HFFc6 (cell line): ENCODE measurements at places on chromosomes 3 and 15. TPM values are rescaled to one million over a fixed set of nuclear protein-coding genes. Genes with fewer than 3 reads are reported as not detected.

GRCh38 chr3:39960515-39961191 lies 151.2 kb downstream of the MYRIP start:
- H3K27ac ChIP-seq = no peak overlapping the region
- no peak overlapping the region for H3K4me3 ChIP-seq
- no peak for DNase-seq
- H3K36me3 ChIP-seq = no peaks in the 10 kb centered on the region
- H3K27me3 ChIP-seq = peaks cover 3% of the 10 kb centered on the region; the same call in 1 of the 2 replicates

DNA sequence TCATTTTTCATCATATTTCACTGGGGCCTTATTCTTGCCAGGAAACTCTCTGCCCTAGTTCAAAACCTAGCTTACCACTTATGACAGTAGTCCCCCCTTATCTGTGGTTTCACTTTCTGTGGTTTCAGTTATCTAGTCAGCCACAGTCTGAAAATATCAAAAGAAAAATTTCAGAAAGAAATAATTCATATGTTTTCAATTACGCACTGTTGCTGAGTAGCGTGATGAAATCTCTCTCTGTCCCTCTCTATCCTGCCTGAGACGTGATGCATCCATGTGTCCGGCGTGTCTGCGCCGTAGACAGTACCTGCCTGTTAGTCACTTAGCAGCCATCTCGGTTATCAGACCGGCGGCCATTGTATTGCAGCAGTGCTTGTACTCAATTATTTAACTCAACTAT lies 369.9 kb upstream of the MCTP2 start:
- H3K27me3 ChIP-seq = no peaks in the 10 kb centered on the region; the same call in 1 of the 2 replicates
- no peak overlapping the region for H3K27ac ChIP-seq
- DNase-seq = no peak

DNA sequence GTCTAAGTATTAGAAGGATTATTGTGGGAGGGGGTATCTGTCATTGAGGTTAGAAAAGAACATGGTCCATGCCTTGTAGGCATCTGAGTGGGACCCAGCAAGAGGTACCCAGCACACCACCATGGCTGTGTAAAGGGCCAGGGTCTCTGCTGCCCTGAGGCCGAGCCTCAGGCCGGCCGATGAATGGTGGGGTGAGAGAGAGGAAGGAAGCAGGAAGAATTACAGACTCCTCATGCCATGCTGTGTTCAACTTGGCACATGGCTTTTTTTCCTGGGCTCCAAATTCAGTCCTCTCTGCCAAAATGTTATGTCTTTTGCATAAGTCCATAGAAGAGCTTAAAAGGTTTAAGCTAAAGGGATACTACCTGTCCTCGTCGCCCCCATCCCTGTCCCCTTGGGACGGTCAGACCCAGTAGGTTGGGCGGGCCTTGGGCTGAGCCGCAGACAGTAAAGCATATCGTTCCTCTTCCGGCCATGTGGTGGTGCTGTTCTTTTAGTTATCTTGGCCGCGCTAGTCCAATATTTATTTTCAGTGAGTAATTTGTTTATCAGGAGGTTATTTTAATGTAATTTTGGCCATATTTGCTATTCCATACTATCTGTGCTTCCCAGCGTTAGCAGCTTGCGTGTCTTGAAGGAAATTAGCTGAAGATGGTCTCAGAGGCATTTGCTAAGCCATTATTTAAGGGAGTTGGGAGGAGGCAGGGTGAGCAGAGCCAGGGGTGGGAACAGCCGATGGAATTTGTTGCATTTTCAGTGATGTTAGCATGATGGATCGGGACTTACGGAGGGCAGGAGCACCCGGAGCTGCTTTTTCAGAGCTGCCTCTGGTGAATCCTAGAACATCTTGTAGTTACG lies 152.4 kb downstream of the AGBL1 start:
- no peak for DNase-seq
- H3K27me3 ChIP-seq = no peaks in the 10 kb centered on the region; the same call in 1 of the 2 replicates
- no peaks in the 10 kb centered on the region for H3K36me3 ChIP-seq
- H3K4me3 ChIP-seq = no peak overlapping the region

DNA sequence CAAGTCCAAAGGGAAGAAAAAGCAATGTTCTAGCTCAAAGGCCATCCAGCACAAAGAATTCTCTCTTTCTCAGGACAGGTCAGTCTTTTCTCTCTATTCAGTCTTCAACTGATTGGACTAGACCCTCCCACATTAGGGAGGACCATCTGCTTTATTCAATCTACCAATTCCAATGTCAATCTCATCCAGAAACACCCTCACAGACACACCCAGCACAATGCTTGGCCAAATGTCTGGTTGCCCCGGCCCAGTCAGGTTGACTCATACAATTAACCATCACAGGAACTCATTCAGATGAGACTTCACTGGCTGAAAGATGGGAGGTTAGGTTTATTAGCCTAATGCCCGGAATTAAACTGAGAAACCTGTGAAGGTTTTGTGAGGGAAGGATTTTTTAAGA lies 32.4 kb downstream of the ACAN start:
- no peak overlapping the region for H3K4me3 ChIP-seq
- peaks cover 22% of the 10 kb centered on the region for H3K27me3 ChIP-seq
- H3K27ac ChIP-seq = no peak overlapping the region
- no peaks in the 10 kb centered on the region for H3K36me3 ChIP-seq
- peaks cover 27% of the 10 kb centered on the region for H3K4me1 ChIP-seq

DNA sequence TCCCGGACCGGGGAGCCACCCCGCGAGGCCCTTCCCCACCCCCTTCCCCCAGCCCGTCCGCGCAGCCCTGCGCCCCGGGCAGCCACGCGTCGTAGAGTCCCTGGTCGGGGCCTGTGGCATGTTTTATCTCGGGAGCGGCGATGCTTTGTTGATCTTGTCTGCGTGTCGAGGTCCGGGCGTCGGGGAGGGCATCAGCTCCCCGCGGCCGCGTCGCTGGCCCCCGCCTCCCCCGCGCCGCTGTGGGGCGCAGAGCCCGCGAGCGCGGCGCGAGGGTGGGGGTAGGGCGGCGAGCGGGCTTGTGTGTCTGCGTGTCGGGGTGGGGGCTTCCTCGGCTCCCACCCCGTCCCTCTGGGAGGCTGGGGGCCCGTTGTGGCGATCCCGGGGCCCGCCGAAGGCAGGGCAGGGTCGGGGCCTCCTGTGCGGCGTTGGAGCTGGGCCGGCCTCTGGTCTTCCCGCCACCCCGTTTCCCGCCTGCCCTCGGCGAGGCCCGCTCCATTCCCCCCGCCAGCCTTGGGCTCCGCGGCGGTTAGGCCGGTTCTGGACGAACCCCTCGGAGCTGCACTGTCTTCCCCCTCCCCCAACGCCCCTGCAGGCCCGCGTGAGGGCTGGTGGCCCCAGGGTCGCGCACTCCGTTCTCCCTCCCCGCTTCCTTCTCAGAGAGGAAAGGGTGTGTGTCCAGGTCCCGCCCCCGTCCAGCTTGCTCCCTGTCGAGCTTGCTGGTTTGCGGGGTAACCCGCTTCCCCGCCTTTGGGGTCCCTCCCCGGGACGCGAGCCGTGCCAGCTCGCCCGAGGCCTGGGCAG lies 695 bp downstream of the GMPS start:
- peak; percentile 35 for DNase-seq
- H3K4me1 ChIP-seq = peaks cover 29% of the 10 kb centered on the region
- no peaks in the 10 kb centered on the region; the same call in 1 of the 2 replicates for H3K27me3 ChIP-seq
- H3K36me3 ChIP-seq = 0 out of 2 replicates have a peak, but pooled peaks cover 3% of the 10 kb centered on the region
- H3K27ac ChIP-seq = peak overlapping the region; percentile 89
- H3K4me3 ChIP-seq = peak overlapping the region; percentile 97

- H3K27ac ChIP-seq = peak within 1 kb of the TSS; percentile 56
- no peaks in the 10 kb centered on the region; the same call in 1 of the 2 replicates for H3K27me3 ChIP-seq
- H3K4me3 ChIP-seq = peak within 1 kb of the TSS; percentile 86
- no peak for DNase-seq
- 0 out of 2 replicates have a peak, but pooled peaks cover 5% of the 10 kb centered on the region for H3K36me3 ChIP-seq
- peaks cover 51% of the 10 kb centered on the region for H3K4me1 ChIP-seq
Observed at GRCh38 chr3:195907934-195908693, at the start of gene TNK2. TNK2 (minus strand) TSS chr3:195908551; CDS start chr3:195888588, 19,963 bp downstream.

- no peak overlapping the region for H3K4me3 ChIP-seq
- DNase-seq = no peak
- no peaks in the 10 kb centered on the region; the same call in 1 of the 2 replicates for H3K27me3 ChIP-seq
- H3K36me3 ChIP-seq = no peaks in the 10 kb centered on the region
Observed at GRCh38 chr15:36511594-36511993, 67.8 kb upstream of the CDIN1 start.

GRCh38 chr3:36993326-36994283 lies at the start of gene MLH1:
MLH1 (plus strand) TSS chr3:36993518; CDS start chr3:36993548, 30 bp downstream.
- H3K27ac ChIP-seq = no peak within 1 kb of the TSS
- H3K4me1 ChIP-seq = peaks cover 33% of the 10 kb centered on the region
- peaks cover 39% of the 10 kb centered on the region for H3K36me3 ChIP-seq

GRCh38 chr3:125203731-125204130 lies 8.8 kb downstream of the SLC12A8 start:
- no peak for DNase-seq
- H3K4me3 ChIP-seq = no peak overlapping the region
- no peak overlapping the region for H3K27ac ChIP-seq
- no peaks in the 10 kb centered on the region; the same call in 1 of the 2 replicates for H3K27me3 ChIP-seq

GRCh38 chr15:77497942-77498361 lies 77.3 kb downstream of the HMG20A start:
- DNase-seq = peak; percentile 34
- peak overlapping the region; percentile 90; the same call in 1 of the 2 replicates for H3K27ac ChIP-seq
- H3K27me3 ChIP-seq = peaks cover 5% of the 10 kb centered on the region
- no peaks in the 10 kb centered on the region for H3K36me3 ChIP-seq

DNA sequence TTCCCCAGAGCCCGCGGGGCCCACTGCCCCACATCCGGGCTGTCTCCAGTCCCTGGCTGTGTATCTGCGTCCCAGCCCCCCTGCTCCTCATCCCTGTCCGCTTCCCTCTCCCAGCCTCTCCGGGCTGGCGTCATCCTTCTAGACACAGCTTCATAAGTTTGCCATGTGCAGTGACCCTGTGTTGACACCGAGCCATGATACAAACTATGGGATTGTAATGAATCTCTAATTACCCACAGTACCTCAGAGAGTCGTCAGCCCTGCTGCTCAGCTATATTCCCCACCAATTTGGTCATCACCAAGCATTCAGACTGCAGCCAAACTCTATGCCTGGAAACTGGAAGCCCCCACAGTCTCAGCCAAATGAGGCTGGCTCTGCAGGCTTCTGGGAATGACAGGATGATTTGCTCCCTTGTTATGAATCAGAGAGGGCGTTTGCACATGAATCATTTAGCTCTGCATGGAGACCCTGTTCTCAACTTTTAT lies 466.1 kb upstream of the ATP11B start:
- DNase-seq = no peak
- no peak overlapping the region for H3K4me3 ChIP-seq
- H3K27ac ChIP-seq = no peak overlapping the region
- no peaks in the 10 kb centered on the region for H3K27me3 ChIP-seq
- H3K36me3 ChIP-seq = no peaks in the 10 kb centered on the region

DNA sequence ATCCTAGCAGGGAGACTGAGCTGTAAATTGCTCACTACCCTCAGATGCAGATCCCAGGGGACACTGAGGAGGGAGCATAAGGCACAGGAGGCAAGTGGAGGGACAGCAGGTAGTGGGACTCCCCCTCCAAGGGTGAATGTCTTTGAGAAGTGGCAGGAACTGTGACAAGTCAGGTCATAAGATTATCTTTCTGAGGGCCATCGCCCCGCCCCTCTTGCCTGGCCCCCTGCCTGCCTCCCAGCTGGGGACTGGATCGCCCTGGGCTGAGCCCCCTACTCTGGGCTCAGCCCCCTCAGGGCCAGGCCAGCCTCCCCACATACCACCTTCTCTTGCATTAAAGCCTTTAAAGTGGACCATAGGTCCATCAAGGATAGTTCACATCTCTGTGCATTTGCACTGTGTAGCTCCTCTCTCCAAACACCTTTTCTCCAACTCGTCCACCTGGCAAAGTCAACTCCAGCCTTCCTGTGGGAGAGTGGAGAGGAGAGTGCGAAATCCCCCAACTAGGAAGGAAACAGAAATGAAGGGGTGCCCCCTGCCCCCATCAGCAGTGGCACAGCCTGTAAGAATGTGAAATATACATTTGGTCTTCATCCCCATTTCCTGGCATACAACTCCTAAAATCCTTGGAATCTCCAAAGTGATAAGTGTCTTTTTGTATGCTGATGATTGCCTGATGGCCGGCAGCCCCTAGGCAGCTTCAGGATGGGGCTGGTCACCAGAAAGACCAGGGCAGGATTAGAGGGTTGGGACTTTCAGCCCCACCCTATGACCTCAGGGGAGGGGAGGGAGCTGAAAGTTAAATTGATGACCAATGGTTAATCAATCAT lies 14.7 kb downstream of the PIF1 start:
- no peak overlapping the region for H3K4me3 ChIP-seq
- peaks cover 9% of the 10 kb centered on the region for H3K4me1 ChIP-seq
- peaks cover 10% of the 10 kb centered on the region for H3K27me3 ChIP-seq
- DNase-seq = no peak
- H3K36me3 ChIP-seq = no peaks in the 10 kb centered on the region

DNA sequence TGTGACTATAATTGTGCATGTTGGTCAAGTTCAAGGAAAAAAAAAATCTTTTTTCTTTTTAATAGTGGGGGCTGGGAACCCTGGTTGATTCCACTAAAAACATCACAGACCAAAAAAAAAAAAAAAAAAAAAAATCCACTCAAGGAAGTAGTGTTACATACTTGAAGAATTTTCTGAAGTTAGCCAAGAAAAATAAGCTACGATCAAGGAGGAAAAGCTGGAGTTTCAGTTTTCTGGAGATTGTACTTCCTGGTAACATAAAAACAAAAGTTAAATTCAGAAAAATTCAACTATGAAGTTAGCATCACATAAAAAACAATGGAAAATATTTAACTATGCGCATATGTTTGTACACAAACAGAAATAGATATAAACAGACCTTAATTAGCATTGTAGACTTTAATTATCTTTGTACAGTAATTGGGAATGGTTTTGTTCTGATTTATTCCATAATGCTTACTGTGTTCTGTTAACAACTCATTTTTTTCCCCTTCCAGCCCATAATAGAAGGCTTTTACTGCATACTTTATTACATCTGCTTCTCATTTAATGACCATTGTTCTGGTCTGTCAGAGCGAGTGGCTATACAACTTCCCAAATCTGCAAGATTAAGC lies 194.3 kb downstream of the RORA start:
- H3K4me3 ChIP-seq = peak overlapping the region; percentile 75
- DNase-seq = peak; percentile 72
- peaks cover 75% of the 10 kb centered on the region for H3K4me1 ChIP-seq

GRCh38 chr15:68843425-68844311 lies 23.0 kb upstream of the ANP32A start:
- no peaks in the 10 kb centered on the region for H3K36me3 ChIP-seq
- no peak for DNase-seq
- H3K4me3 ChIP-seq = peak overlapping the region; percentile 67
- H3K27ac ChIP-seq = no peak overlapping the region
- no peaks in the 10 kb centered on the region for H3K4me1 ChIP-seq

GRCh38 chr3:16840101-16840424 lies 44.7 kb upstream of the PLCL2 start:
- H3K4me1 ChIP-seq = peaks cover 13% of the 10 kb centered on the region; the same call in 1 of the 2 replicates
- no peak overlapping the region for H3K27ac ChIP-seq
- no peak overlapping the region for H3K4me3 ChIP-seq
- peaks cover 1% of the 10 kb centered on the region; the same call in 1 of the 2 replicates for H3K27me3 ChIP-seq
- DNase-seq = no peak

The TMEM212 gene
- total RNA-seq = not detected in 3 replicates

The ARPP21 gene
- total RNA-seq = not detected in 3 replicates

The NOX5 gene
- 0.12 to 0.73 TPM (median 0.23 TPM) in 3 replicates for total RNA-seq

The CYP1A1 gene
- total RNA-seq = not detected in 2 replicates
